ENCODE measurements at places on chromosomes 2 and 18.

- no peak for DNase-seq
Measured at GRCh38 chr2:226213717-226214116, 585.9 kb downstream of the IRS1 start.

GRCh38 chr2:106184394-106184793, 9.7 kb downstream of the UXS1 start:
- DNase-seq, result no peak

- no peak for DNase-seq
Measured at GRCh38 chr18:48657447-48658120, 118.8 kb downstream of the CTIF start.

- no peak for DNase-seq
Measured at GRCh38 chr18:6781142-6781714, 51.7 kb downstream of the ARHGAP28 start.

All from stimulated activated CD4-positive, alpha-beta T cell treated with anti-CD3 and anti-CD28 coated beads, Interleukin-2, amount 100 ng/mL, for 4 hours (primary cell).